Mesothelial cell of epicardium (in vitro differentiated cells): ENCODE measurements at places on chromosomes 16 and 17.

DNA sequence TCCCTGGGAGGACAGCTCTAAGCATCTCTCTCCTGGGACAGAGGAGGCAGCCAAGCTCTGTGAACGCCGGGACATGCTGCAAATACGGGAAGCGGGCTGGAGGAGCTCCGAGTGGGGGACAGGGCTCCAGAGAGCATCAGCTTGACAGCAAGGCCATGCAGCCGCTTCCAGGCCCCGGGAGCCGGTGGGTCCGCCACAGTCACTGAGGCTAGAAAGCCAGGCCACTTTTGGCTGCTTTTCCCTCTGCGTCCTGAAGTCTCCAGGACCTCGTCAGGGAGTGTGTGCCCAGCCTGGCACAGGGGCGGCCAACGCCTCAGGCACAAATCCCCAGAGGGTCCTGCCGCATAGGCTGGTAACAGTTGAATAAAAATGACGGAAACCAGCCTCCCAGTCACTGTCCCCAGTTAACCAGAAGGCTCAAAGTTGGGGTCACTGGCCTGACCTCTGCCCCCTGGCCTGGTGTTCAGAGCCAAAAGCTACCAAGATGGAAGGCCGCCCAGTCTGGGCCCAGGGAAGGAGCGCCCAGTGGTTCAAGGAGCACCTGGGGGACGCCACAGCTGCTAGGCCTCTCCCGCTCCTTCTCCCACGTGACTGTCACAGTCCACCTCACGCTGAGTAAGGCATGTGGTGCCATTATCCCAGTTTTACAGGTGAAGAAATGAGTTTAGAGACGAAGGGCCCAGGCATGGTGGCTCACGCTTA lies 3.2 kb upstream of the TRIM65 start:
- no peaks in the 10 kb centered on the region for H3K27me3 ChIP-seq
- H3K27ac ChIP-seq, result no peak overlapping the region
- H3K4me1 ChIP-seq, result peaks cover 18% of the 10 kb centered on the region
- H3K4me3 ChIP-seq, result no peak overlapping the region
- H3K36me3 ChIP-seq, result peaks cover 9% of the 10 kb centered on the region

DNA sequence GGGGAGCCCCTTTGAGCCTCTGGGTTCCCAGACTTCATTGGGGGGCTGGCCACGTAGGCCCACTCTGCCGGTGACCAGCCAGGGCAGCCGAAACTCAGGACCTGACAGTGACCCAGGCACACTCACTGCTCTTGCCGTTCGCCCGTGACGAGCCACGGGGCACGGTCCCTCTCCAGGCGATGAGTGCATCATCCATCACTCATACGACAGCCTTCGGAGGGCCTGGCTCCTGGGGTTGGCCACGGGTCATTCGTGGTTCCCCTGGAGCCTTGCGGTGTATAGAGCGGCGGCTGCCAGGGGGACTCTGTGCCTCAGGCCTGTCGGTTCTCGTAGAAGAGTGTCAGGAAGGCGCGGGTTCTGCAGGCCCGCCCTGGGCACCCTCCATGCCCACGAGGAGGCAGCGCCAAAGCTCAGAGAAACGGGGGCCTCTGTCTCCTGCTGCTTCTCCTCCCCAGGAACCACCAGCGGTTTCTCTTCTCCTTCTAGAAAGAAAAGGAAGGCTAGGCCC lies 11.2 kb upstream of the NUDT16L1 start:
- H3K27me3 ChIP-seq, result no peaks in the 10 kb centered on the region
- H3K27ac ChIP-seq, result no peak overlapping the region
- H3K4me1 ChIP-seq, result peaks cover 28% of the 10 kb centered on the region
- H3K4me3 ChIP-seq, result no peak overlapping the region
- no peak for DNase-seq

DNA sequence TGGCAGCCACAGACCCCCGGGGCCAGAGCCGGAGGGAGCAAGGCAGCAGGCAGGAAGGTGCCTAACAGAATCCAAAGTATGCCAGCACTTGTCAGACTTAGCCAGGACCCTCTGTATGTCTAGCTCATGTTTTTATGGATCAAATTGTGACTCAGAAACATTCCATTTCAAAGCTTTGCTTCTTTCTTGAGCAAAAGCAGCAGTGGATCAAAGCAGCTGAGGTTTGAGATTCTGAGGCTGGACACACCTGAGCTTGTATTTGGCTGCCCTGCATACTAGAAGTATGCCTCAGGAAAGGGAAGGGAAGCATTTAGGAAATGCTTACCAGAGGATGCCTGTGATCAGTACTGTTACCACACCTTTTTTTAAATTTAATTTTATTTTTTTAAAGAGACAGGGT lies 5.7 kb upstream of the MYO1C start:
- H3K4me1 ChIP-seq, result peaks cover 3% of the 10 kb centered on the region
- H3K27me3 ChIP-seq, result no peaks in the 10 kb centered on the region
- no peak overlapping the region for H3K4me3 ChIP-seq
- H3K36me3 ChIP-seq, result no peaks in the 10 kb centered on the region
- H3K27ac ChIP-seq, result no peak overlapping the region

DNA sequence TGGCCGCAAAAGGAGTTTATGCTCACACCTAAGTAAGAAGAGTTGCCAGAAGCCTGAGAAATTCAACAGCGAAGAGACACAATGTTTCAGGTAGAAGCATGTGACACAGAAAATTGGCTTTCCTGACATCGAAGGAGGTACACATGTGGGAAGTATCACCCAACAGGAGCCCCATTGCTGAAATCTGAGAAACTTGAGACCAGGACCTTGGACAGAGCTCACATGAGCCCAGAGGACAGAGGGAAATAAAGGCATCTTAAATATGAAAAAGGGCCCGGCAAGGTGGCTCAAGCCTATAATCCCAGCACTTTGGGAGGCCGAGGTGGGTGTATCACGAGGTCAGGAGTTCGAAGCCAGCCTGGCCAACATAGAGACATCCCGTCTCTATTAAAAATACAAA lies 304.1 kb upstream of the C16orf82 start:
- H3K27me3 ChIP-seq, result peaks cover 17% of the 10 kb centered on the region
- no peak overlapping the region for H3K27ac ChIP-seq
- no peak for DNase-seq
- H3K4me1 ChIP-seq, result no peaks in the 10 kb centered on the region
- H3K36me3 ChIP-seq, result no peaks in the 10 kb centered on the region

DNA sequence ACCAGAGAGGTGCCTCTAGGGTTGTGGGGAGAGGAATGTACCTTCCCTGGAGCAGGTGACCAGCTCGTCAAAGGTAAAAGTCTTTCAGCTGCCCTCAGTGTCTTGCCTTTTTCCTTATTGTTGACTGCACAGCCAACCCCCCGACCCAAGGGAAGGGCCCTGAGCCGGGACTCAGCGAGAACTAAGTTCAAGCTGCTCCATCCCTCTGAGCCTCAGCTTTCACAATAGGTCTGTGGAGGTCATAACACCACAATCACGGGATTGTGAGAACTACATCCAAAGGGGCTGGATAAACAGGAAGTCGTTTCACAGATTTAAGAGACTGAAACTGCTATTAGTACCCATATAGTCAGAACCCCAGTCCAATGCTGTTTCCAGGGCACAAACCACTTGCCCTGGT lies 2.6 kb upstream of the KRT36 start:
- no peaks in the 10 kb centered on the region for H3K27me3 ChIP-seq
- H3K4me3 ChIP-seq, result no peak overlapping the region
- H3K4me1 ChIP-seq, result peaks cover 29% of the 10 kb centered on the region
- H3K27ac ChIP-seq, result no peak overlapping the region
- DNase-seq, result no peak
